ENCODE measurements at places on chromosomes 2 and 18.

DNA sequence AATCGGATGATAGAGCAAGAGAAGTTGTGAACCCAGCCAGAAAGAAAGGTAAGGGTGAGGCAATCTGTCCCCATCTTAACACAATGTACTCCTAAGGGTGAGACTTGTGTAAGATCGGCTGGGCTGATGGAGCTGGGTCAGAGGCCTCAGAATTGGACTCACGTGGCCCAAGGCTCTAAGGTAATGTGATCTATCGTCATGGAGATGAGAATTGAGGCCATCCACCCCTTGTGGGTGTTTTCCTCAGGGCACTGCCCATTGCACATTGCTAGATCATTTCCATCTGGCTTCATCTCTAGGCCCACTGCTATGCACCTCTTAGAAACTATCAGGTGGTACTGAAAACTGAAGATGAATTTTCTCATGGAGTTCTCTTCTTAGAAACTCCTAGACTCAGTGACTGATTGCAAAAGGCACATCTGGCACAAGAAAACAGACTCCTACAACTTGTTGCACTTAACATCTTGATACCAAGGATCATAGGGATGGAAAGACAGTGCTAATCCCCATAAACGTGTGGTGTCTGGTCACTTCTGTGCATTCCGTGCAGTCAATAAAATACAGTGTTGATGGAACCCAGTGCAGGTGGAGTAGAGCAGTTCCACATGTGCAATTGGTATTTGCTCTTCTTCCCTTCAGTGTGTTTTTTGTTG lies 228.9 kb upstream of the FOSL2 start:
- DNase-seq, result no peak

- DNase-seq, result no peak
These were observed 681.3 kb downstream of the ADCYAP1 start for GRCh38 chr18:1585881-1586488.

- no peak for DNase-seq
These were observed 240.9 kb downstream of the STK39 start for GRCh38 chr2:168006498-168006897.

GRCh38 chr2:46748735-46749531 lies 166.7 kb downstream of the MCFD2 start:
- DNase-seq, result no peak

- DNase-seq, result no peak
These were observed 195.8 kb upstream of the TNP1 start for GRCh38 chr2:217055624-217056023.

DNA sequence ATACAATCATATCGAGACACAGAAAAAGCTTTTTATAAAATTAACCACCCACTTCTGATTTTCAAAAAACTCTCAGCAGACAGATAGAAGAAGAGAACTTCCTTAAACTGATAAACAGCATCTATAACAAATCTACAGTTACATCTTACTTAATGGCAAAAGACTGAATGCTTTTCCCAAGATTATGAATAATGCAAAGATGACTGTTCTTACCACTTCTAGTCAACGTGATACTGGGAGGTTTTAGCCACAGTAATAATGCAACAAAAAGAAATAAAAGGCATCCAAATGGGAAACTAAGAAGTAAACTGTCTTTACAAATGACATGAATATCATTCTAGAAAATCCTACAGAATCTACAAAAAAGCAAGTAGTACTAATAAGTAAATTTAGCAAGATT lies 58.0 kb upstream of the TMEM247 start:
- DNase-seq, result no peak

GRCh38 chr2:143128681-143129580 lies at the start of gene ARHGAP15:
TSS of gene ARHGAP15 (plus strand) at chr2:143129419.
- DNase-seq, result peak; percentile 73

DNA sequence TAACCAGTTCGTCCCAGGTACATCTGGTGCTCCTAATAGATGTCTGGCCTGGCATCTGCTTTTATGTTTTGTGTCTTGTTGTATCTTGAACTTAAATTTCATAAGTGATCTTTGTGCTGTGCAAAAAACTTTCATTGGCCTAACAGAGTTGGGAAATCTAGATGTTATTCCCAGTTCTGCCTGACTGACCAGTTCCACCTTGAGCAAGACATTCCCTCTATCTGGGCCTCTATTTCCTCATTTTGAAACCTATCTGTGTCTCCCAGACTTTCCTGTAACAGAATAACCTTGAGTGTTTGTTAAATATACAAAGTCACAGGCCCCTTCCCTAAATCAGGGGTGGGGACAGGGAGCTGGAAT lies 90.5 kb upstream of the MSH2 start:
- no peak for DNase-seq

GRCh38 chr18:12393998-12394397 lies 13.7 kb upstream of the PRELID3A start:
- no peak for DNase-seq

DNA sequence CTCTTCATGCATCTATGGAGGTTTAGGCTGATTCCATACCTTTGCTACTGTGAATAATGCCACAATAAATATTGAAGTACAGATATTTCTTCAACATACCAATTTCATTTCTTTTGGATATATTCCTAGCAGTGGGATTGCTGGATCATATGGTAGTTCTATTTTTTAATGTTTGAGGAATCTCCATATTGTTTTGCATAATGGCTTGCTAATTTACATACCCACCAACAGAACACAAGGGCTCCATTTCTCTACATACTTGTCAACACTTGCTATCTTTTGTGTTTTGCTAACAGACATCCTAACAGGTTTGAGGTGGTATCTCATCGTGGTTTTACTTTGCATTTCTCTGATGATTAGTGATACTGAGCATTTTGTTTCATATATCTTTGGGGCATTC lies 253.2 kb downstream of the ZNF804A start:
- no peak for DNase-seq

- DNase-seq, result no peak
These were observed 113.4 kb downstream of the AP1S3 start for GRCh38 chr2:223723954-223724411.

DNA sequence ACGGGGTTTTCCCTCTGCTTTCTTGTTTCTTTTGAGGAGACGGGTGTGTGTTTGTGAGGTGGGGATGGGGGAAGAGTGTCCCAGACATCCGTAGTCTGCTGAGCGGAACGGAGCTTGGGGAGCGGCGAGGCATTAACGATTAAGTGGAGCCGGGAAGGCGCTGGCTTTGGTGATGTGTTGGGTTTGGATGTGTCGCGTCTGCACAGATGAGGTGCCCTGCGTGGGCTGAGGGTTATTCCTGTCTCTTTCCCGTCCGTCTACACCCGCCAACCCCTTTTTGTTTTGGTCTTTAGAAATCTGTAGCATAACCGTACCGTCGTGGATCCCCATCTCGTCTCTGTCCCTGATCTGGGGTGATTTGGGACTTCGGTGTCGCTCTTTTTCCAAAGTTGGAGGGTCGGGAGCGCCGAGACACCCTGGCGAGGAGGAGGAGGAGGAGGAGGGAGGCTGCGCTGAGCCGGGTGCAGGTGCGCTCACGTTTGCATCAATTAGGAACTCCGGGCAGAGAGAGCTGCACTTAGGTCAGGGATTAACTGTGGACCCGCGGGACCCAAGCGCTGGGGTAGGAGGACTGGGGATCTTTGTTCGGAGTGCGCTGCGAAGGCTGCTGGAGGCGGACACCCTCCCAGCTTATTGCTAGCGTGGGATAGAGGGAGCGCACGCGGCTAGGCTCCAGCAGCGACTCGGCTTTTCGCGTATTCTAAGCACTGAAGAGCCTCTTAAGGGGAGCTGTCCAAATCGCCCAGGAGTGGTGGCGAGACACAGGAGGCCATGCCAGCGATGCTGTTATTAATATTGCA lies 720.3 kb downstream of the DPP10 start:
- no peak for DNase-seq

- no peak for DNase-seq
These were observed 698.2 kb downstream of the TRIB2 start for GRCh38 chr2:13414897-13415296.

DNA sequence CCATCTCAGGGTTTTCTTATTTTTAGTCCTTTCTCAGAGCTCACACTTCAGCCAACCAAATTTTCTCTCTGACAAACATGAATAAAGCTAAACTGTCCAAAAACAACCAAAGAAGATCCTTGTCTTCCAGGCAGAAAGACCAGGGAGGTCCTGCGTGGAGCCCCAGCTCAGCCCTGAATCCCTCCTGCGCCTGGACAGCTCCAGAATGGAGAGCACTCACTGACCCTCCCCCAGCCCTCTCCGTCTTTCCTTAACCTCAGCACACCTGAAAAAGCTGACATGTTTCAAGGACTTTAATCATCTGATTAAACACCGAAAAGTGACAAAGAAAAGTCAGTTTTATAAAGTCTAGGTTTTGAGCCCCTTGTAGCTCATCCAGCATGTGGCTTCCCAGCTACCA lies 22.9 kb upstream of the GNAL start:
- no peak for DNase-seq

DNA sequence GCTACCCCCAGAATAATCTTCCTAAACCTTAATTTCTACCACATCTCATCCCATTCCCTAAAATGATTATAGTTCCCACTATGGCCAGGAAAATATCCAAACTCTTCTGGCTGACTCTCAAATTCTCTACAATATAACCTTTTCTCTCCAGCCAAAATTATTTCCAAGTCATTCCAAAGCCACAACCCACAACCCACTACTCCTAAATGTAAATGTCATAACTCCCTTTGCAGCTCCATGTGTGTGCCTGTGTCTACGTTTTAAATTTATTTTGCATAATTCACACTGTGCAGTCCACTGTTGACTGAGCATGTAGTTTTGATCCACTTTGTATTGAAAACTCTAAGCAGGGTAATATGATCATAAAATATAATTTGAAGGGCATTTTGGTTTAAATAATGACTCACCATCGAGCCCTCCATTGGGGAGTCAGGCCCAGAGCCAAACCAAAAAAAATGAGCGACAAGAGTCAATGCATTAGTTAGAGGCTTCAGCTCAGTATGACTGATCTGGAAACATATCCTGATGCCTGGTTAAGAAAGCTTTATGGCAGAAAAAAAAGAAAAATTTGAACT lies 171.0 kb downstream of the AFF3 start:
- no peak for DNase-seq

- DNase-seq, result no peak
These were observed 210.9 kb downstream of the L3MBTL4 start for GRCh38 chr18:6203791-6204190.

DNA sequence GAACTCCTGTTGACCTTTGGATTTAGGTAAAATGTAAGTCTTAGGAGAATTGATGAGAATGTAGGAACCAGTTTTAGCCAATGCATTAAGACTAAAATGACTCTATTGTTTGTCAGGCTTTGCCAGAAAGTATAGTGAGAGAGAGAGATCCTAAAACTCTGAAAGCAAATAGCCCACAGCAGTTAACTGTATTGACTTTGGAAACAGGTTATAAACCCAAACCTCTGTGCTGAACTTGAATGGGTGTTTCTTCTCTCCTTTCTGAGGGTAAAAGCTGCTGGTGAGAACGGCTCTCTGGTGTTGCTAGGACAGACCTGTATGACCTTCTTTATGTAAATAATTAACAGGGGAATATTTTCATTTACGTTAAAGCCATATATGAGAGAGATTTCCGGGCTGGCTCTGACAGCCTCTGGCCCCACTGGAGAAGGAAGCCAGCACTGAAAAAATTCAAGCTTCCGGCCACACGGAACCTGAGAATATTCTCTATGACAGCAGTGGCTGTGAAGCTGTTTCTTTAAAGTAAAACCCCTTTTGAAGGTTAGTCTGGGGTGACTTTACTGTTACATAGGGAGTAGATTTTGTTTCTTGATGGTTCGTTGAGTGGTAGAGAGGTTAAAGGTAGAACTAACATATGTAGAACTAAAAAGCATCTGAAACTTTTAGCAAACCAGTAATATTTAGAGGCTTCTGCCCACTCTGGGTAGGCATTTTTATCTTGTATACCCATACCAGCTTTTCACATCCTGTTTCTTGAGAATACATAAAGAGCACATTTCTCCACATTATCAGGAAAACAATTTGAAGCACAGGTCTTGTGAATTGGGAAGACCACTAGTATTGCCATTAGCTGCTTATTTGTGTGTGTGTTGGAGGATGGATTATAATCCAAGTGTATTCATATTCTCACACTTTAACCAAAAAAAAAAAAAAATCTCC lies 123.8 kb downstream of the SPTBN1 start:
- peak; percentile 37 for DNase-seq

DNA sequence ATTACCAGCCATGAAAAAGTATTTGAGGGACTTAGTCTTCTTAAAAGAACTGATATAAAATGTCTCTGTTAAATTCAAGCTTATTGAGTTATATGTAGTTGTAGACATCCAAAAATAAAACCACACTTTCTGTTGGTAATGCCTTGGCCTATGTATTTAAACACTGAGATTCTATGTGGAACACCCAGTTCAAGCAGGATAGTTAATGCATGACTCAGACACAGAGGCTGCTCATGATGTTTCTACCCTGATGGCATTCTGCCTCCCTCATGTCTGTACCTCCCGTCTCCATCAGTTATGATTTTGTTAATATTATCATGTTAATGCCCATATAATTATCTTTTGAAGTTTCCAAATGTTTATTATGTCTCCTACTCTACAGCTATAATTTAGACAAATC lies 164.5 kb downstream of the XIRP2 start:
- no peak for DNase-seq

GRCh38 chr2:53697686-53698085 lies 69.9 kb upstream of the CHAC2 start:
- no peak for DNase-seq

GRCh38 chr18:36464126-36464651 lies 166.7 kb downstream of the FHOD3 start:
- no peak for DNase-seq

GRCh38 chr2:194328456-194328855 lies 1328.6 kb upstream of the SLC39A10 start:
- DNase-seq, result no peak

- DNase-seq, result no peak
These were observed 1299.1 kb upstream of the ZEB2 start for GRCh38 chr2:145818890-145819504.

- DNase-seq, result no peak
These were observed 941 bp downstream of the ZAP70 start for GRCh38 chr2:97714084-97714949.

DNA sequence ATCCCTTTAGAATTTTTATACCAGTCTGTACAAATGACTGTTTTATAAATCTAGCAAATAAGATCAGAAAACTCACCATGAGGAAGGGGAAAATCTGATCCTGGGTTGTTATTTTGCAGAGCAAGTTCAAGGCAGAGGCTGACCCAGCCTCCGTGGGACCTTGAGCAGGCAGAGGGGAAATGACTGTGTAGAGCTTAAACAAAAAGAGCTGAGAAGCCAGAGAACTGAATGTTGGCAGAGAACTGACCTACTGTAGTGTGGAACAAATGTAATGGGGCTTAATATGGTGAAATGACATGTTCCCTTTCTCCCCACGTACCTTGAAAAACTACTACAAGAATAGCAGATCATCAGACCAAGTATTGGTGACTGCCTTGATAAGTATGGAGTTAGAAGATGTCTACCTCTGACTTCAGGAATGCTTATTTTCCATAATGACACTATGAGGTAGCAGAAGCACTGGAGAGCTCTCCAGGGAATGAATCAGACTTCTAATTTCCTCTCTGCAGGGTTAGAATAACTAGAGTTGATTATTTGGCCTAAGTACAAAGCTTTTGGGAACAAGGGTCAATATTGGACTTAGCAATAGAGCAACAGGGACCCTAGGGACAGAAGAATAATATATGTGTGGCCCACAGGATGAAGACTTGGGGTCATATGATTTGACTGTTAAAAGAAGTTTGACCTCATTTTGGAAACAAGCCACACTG lies 304.4 kb downstream of the CCDC178 start:
- DNase-seq, result no peak

Data from stimulated activated CD4-positive, alpha-beta T cell treated with anti-CD3 and anti-CD28 coated beads, Interleukin-4, amount 100 ng/mL, for 4 hours (primary cell).